ENCODE measurements at places on chromosomes 1 and 21.

DNA sequence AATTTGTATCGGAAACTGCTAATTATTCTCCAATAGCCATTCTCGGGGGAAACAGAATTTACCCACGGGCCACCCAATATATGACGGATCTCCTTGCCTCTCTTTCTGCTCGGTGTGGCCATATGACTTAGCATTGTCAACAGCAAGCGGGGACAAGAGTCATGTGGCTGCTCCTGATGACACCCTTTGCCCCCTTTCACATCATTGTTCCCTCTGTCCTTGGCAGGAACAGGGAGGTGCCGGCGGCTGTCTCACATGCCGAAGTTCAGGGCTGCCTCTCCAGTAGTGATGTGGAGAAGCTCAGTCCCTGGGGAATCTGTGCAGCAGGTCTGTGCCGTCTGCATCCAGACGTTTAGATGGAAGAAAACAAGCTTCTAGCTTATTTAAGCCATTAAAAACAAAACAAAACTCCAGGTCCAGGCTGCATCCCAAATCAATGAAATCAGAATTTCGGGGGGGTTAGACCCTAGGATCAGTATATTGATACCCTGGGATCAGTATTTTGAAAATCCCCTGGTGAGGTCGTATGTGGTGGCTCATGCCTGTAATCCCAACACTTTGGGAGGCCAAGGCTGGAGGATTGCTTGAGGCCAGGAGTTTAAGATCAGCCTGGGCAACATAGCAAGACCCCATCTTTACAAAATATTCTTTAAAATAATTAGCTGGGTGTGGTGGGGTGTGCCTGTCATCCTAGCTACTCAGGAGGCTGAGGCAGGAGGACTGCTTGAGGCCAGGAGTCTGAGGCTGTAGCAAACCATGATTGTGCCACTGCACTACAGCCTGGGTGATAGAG, 10.8 kb downstream of the MYOM3 start:
- DNase-seq: no peak

DNA sequence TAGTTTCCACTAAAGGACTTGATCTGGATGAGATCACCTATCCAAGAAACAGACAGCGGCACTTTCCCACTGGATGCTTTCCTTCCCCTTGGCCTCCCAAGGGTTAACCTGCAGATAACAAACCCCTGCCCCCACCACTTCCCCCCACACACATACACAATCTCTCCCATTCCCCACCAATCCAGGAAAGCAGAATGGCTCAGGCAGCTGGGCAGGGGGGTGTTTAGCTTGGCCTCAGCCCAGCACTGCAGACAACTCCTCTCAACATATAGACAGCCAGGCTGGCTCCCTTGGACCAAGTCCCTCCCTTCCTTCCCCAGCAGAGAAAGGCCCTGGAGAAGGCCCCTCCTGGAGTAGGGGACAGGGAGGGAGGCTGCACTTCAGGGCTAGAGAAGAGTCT, 24.6 kb downstream of the PLEKHA6 start:
- DNase-seq: no peak

- no peak for DNase-seq
These were observed 827 bp downstream of the FMN2 start for GRCh38 chr1:240092301-240093119.

DNA sequence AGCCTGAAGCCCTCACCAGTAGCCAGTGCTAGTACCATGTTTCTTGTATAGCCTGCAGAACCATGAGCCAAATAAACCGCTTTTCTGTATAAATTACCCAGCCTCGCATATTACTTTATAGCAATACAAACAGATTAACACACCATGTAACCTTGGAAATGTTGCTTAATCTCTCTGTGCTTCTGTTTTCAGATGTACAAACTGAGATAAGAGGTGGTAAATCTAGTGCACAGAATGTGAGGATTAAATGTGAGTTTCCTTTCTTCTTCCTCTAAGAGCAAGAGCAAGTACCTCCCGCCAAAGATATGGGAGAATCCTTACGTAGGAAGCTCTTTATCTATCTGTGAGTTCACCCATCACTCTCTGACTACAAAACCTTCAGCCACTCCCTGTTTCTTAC, 128.4 kb downstream of the HIVEP3 start:
- no peak for DNase-seq

- DNase-seq: no peak
These were observed 124.0 kb downstream of the DMRTB1 start for GRCh38 chr1:53583021-53583867.

DNA sequence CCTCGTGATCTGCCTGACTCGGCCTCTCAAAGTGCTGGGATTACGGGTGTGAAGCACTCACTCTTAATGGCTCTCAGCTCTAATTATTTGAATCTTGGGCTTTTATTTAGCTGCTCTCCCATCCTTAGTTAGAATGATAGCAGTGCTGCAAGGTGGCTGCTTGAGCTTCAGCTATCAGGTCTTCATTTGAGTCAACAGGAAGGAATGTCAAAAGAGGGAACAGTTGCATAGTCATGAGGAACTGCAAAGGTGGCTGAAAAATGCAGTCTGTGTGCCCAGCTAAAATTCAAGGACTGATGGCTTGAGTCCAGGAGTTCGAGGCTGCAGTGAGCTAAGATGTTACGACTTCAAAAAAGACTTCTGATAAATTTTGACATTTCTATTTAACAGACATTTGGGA, 55.6 kb downstream of the UCK2 start:
- no peak for DNase-seq

- no peak for DNase-seq
These were observed 58.4 kb downstream of the LAMC2 start for GRCh38 chr1:183244466-183244865.

- no peak for DNase-seq
These were observed 402.0 kb downstream of the PTPRU start for GRCh38 chr1:29638281-29638680.

DNA sequence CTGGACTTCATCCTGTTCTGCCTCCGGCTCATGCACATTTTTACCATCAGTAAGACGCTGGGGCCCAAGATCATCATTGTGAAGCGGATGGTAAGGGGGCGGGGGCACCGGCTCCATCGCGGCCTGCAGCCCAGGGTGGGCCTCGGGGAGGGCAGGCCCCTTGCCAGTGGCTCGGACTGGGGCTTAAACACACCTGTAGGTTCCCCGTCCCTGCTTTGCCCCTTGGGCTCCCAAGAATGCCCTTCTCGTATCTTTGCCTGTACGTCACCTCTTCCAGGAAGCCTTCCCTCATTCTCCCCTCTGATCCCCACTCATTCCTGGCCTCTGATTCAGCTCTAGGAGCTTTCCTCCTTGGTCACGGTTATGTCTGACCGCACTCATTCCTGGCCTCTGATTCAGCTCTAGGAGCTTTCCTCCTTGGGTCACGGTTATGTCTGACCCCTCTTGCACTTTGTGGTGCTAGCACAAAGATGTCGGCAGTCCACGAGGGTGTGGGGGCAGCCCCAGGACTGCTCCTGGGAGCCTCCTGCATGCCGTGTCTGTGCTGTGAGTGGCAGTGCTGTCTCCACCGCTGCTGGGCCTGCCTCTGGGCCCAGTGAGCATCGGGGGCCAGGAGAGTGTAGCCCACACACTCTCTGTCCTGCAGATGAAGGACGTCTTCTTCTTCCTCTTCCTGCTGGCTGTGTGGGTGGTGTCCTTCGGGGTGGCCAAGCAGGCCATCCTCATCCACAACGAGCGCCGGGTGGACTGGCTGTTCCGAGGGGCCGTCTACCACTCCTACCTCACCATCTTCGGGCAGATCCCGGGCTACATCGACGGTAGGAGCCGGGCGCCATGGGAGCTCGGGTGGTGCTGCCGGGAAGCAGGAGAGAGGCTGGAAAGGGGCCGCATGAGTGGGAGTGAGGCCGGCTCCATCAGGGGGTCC, 49.1 kb upstream of the LRRC3 start:
- no peak for DNase-seq

DNA sequence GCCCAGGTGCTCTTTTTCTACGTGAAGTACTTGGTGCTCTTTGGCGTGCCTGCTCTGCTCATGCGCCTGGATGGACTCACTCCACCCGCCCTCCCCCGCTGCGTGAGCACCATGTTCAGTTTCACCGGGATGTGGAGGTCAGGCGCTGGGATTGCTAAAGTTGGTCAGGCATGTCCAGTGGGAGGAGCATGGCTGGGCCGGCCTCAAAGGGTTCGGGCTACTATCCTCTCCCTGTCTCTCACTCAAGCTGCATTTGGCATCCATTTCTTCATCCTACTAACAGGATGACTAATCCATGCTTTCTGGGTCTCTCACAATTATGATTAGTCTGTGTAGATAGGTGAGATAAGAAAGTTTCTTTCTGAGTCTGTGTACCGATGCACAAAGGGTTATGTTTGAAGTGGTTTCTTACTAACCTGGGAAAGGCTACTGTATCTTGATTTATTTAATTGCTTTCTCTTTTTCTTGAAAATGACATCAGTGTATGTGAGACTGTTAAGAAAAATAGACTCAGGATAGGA, 135.9 kb downstream of the HHAT start:
- DNase-seq: no peak

DNA sequence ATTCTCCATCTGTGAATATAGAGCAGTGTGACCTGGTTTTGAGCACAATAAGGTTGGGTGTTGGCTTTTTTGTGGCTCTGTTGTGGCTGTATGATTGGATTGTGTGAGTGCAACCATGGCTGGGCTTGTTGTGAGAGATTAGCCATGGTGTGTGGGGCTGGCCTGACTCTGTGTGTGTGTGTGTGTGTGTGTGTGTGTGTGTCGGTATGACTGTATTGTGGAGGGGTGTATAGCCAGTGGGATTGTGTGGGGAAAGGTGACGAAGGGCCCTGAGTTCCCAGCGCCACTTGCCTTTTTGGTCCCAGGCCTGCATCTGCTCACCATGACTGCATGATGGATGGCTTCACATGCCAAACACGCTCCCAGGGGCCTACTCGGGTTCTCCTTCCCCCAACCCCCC, 5.9 kb upstream of the SLC6A9 start:
- no peak for DNase-seq

GRCh38 chr1:60071296-60071695, 2.3 kb downstream of the C1orf87 start:
- DNase-seq: no peak

DNA sequence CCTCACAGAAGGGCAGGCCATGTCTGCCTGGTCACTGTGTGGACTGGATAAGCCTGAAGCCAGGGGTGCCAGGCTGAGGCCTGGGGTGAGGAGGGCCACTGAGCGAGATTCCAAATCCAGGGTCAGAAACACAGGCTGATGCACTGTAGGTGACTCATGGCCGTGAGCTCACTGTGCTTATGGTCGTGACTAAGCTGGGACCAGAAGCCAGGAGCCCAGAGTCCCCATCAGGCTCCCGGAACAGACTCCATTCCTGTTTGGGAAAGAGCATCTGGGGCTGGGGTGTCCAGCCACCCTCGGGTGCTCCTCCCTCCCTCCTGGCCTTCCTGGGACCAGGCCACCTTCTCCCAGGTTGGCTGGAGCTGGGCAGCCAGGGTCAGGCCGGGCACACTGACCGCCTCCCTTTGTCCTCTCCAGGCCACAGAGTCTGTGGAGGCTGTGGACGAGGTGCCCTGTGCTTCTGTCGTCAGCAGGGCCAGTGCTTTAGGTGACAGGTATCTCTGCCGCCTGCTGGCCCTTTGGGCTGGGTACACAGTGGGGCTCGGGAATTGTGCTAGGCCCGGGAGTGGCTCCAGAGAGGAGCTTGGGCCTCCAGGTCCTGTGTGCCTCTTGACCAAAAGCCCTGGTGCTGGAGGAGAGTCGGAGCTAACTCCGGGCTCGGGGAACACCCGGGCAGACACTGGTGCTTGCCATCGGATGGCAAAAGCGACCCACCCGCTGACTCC, 36.7 kb downstream of the AJAP1 start:
- no peak for DNase-seq

GRCh38 chr1:7490576-7490975, 280.5 kb upstream of the VAMP3 start:
- no peak for DNase-seq

DNA sequence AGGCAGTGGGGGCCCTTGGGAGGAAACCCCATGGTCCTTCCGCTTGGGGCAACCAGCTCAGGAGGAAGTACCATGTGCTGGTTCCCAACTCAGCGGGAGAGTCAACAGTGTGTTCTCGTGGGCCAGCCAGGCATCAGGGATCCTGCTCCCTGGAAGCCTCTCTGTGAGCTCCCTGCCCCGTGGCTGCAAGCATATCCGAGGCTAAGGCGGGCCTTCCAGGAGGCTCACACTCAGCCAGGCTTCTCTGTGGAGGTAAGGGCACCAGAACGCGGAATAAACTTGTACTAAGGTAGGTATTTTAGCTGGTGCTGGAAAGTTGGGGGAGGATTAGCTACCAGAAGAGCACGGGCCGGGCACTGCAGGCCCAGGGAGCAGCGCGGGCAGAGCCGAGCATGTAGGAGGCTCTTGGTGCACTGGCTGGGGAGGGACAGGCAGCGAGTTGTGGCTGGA, 74.7 kb upstream of the POU3F1 start:
- no peak for DNase-seq

GRCh38 chr1:33305816-33306652, 14.9 kb downstream of the A3GALT2 start:
- no peak for DNase-seq

DNA sequence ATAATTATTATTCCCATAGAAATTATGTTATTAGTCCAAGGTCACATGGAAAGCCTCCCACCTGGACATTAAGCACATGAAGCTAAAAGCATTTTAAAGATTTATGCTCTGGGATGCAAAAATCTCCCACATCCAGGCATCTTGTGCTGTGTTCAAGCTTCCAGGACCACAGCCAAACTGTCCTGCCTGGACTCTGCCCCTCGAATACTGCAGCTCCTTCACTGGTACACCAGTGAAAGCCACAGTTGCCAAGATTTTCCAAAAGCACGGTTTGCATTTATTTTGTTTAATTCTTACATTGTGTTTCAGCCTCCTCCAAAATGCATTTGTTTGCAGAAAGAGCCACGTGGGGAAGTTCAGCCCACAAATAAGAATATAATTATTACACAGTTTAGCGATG, 38.6 kb downstream of the C8B start:
- DNase-seq: no peak
